ENCODE measurements at places on chromosomes 16 and 17. TPM values are rescaled to one million over a fixed set of nuclear protein-coding genes. Genes with fewer than 3 reads are reported as not detected.

DNA sequence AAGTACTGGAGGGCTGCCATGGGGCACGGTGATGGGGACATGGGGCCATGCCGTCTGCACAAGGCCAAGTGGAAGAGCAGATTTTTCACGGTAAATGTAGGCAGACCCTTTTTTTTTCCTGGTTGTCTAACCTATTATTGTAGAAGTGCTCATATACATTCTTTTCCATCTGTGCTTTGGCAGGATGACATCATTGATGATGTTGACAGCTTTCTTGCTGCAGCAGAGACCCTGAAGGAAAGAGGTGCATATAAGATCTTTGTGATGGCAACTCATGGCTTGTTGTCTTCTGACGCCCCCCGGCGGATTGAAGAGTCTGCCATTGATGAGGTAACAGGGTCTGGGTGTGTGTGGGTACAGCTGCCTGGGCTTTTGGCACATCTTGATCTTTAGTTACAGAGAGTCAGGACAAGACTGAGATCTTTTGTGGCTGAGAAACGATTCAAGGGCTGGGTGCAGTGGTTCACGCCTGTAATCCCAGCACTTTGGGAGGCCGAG lies 23.3 kb upstream of the SLC5A10 start:
- H3K27me3 ChIP-seq = no peaks in the 10 kb centered on the region
- H3K27ac ChIP-seq = no peak overlapping the region
- no peak overlapping the region for H3K4me3 ChIP-seq
- peaks cover 26% of the 10 kb centered on the region for H3K36me3 ChIP-seq
- H3K4me1 ChIP-seq = no peaks in the 10 kb centered on the region
- DNase-seq = no peak

HBA1 gene
- polyA plus RNA-seq = 30.1 TPM

- H3K27ac ChIP-seq = no peak overlapping the region
- no peak overlapping the region for H3K4me3 ChIP-seq
- no peaks in the 10 kb centered on the region for H3K27me3 ChIP-seq
- H3K36me3 ChIP-seq = no peaks in the 10 kb centered on the region
Observed at GRCh38 chr17:27778183-27778582, 22.1 kb downstream of the NOS2 start.

NXN gene
- 9.6 TPM for polyA plus RNA-seq

GRCh38 chr17:77038884-77039555 lies 101.7 kb upstream of the SEC14L1 start:
- H3K27ac ChIP-seq = no peak overlapping the region
- H3K27me3 ChIP-seq = peaks cover 18% of the 10 kb centered on the region
- DNase-seq = no peak
- H3K4me1 ChIP-seq = no peaks in the 10 kb centered on the region

DNA sequence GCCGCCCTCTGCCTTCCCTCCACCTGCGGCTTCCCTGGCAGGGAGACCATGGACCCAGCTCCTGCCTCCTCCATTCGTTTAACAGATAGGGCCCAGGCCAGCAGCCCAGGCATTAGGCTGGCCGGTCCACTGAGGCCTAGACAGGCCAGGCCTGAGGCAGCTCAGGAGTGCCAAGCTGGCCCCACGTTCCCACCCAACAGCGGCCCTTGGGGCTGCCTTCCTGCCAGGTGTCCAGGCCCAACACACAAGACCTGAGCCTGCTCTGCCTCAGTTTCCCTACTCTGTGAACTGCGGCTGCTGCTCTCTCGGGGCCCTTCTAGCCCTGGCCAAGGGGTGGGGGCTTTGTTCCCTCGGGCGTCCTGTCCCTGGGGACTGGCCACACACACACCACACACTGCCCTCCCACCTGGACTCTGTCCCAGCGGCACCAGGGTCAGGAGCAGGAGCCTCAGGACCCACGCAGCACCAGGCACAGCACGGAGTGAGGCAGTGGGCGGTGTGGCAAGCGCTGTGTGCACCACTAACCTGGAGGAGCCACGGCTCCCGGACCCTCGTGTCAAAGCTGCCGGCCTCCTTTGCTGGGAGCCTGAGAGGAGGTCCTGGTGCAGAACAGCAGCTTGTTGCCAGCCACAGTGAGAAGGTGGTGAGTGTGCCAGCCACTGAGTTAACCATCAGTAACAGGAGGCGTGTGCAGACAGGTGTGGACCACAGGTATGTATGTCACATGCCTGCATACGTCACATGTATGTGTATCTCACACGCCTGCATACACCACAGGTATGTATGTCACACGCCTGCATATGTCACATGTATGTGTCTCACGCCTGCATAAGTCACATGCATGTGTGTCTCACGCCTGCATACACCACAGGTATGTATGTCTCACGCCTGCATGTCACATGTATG lies 14.6 kb upstream of the CDH15 start:
- H3K4me3 ChIP-seq = no peak overlapping the region
- no peak overlapping the region for H3K27ac ChIP-seq
- H3K27me3 ChIP-seq = no peaks in the 10 kb centered on the region
- no peak for DNase-seq
- H3K36me3 ChIP-seq = no peaks in the 10 kb centered on the region

- no peaks in the 10 kb centered on the region for H3K36me3 ChIP-seq
- H3K27me3 ChIP-seq = no peaks in the 10 kb centered on the region
- DNase-seq = no peak
- no peak overlapping the region for H3K4me3 ChIP-seq
- H3K4me1 ChIP-seq = no peaks in the 10 kb centered on the region
- no peak overlapping the region for H3K27ac ChIP-seq
Observed at GRCh38 chr16:57950382-57950781, 20.5 kb downstream of the CNGB1 start.

DNA sequence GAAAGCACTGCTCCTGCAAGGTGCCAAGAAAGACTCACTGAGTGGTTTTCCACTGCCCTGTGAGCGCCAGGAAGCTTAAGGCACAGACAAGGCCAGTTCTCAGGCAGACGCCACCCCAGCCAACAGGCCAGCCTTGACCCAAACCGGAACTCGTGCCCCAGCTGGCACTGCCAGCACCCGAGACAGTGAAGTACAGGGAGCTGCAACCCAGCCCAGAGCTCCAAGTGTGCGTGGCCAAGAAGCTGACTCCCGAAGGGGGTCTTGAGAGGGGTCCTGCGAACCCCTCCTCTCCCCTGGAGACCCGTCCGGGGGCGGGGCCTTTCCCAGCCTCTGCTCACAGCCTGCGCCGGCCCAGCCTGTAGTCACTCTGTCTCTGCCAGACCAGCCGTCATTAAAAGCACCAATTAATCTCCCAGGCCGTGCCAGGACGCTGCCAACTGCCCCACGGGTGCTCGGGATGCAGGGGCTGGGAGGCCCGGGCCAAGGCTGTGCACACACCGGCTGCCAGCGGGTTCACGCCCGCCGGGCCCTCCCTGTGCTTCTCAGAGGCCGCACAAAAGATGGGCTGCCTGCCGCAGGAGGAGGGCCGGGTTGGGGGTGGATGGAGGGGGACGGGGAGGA lies 4.4 kb upstream of the SOX8 start:
- DNase-seq = peak; percentile 91
- peaks cover 18% of the 10 kb centered on the region for H3K27me3 ChIP-seq
- H3K4me1 ChIP-seq = peaks cover 15% of the 10 kb centered on the region
- H3K36me3 ChIP-seq = no peaks in the 10 kb centered on the region

GRCh38 chr17:50170662-50171370 lies 5.0 kb downstream of the SGCA start:
- no peak for DNase-seq
- no peaks in the 10 kb centered on the region for H3K4me1 ChIP-seq
- no peak overlapping the region for H3K4me3 ChIP-seq
- no peaks in the 10 kb centered on the region for H3K27me3 ChIP-seq
